ENCODE measurements at places on chromosomes 7 and 10.

- H3K27me3 ChIP-seq, result no peaks in the 10 kb centered on the region
- H3K36me3 ChIP-seq, result no peaks in the 10 kb centered on the region
- H3K4me3 ChIP-seq, result no peak overlapping the region
- H3K27ac ChIP-seq, result no peak overlapping the region
Observed at GRCh38 chr7:45662018-45662417, 87.8 kb downstream of the ADCY1 start.

GRCh38 chr7:123712619-123713018 lies 36.2 kb downstream of the WASL start:
- no peak overlapping the region for H3K27ac ChIP-seq
- no peaks in the 10 kb centered on the region for H3K36me3 ChIP-seq
- DNase-seq, result no peak
- peaks cover 8% of the 10 kb centered on the region for H3K4me1 ChIP-seq
- H3K4me3 ChIP-seq, result no peak overlapping the region

GRCh38 chr10:110398419-110399105 lies 93.8 kb upstream of the SMNDC1 start:
- peak; percentile 99 for DNase-seq
- H3K36me3 ChIP-seq, result no peaks in the 10 kb centered on the region
- H3K27me3 ChIP-seq, result no peaks in the 10 kb centered on the region
- H3K4me3 ChIP-seq, result 0 out of 2 replicates have a peak overlapping the region, but pooled peaks have one; percentile 12

GRCh38 chr7:141320287-141320686 lies 230.9 kb upstream of the AGK start:
- no peaks in the 10 kb centered on the region for H3K4me1 ChIP-seq
- DNase-seq, result no peak

DNA sequence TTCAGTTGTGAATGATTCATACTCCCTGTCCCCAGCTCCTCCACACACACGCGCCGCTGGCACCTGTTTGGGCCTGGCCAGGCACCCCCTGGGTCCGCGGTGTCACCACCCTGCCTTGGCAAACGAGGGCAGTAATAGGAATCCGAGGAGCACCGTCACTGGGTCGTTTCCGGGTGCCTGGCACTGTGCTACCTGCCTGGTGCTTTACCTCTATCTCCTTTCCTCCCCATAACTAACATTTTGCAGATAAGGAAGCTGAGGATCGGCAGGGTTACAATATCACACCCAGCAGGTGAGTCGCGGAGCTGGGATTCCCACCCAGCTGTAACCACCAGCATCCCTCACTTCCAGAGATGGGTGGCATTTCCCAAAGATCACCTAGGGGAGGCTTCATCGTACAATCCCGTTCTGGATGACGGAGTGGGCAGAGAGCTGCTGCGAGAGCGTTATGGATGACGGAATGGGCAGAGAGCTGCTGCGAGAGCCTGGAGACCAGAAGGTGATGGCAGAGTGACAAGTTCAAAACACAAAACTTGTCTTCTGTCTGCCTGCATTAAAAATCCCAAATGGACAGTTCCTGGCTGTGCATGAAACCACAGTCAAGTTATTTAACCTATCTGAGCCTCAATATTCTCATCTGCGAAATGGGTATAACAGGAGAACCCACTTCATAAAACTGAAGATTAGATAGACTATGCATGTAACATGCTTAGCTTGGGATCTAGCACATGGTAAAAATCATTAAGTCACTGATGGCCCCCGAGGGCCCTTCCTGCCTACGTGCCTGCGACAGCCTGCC lies 1.1 kb upstream of the HSPA12A start:
- DNase-seq, result no peak
- peak overlapping the region; percentile 62 for H3K4me3 ChIP-seq
- no peak overlapping the region for H3K27ac ChIP-seq
- H3K4me1 ChIP-seq, result peaks cover 5% of the 10 kb centered on the region
- no peaks in the 10 kb centered on the region for H3K36me3 ChIP-seq

- DNase-seq, result no peak
- H3K36me3 ChIP-seq, result no peaks in the 10 kb centered on the region
- H3K4me1 ChIP-seq, result no peaks in the 10 kb centered on the region
Observed at GRCh38 chr7:8627325-8627724, 193.9 kb downstream of the NXPH1 start.

- H3K27me3 ChIP-seq, result no peaks in the 10 kb centered on the region
- H3K4me1 ChIP-seq, result peaks cover 22% of the 10 kb centered on the region
- no peaks in the 10 kb centered on the region for H3K36me3 ChIP-seq
- no peak overlapping the region for H3K4me3 ChIP-seq
Observed at GRCh38 chr7:74025730-74026129, 2.2 kb upstream of the ELN start.

GRCh38 chr7:1532456-1533254 lies 2.2 kb downstream of the MAFK start:
- peak; percentile 95 for DNase-seq
- H3K27me3 ChIP-seq, result no peaks in the 10 kb centered on the region
- peak overlapping the region; percentile 88 for H3K27ac ChIP-seq
- peak overlapping the region; percentile 71 for H3K4me3 ChIP-seq
- H3K4me1 ChIP-seq, result peaks cover 41% of the 10 kb centered on the region

DNA sequence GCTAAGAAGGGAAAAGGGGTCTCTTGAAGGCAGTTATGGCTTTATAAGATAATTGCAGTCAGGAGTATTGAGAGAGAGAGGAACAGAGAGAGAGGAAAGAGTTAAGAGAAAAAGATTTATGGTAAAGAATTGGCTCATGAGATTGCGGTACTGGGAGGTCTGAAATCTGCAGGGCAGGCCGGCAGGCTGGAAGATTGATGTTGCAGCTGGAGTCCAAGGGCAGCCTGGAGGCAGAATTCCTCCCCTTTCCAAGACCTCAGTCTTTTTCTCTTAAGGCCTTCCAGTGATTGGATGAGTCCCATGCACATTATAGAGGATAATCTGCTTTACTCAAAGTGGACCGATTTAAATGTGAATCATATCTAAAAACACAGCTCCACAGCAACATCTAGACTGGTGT lies 68.4 kb downstream of the HACD1 start:
- H3K27ac ChIP-seq, result no peak overlapping the region
- H3K4me1 ChIP-seq, result no peaks in the 10 kb centered on the region
- DNase-seq, result no peak
- no peaks in the 10 kb centered on the region for H3K27me3 ChIP-seq

DNA sequence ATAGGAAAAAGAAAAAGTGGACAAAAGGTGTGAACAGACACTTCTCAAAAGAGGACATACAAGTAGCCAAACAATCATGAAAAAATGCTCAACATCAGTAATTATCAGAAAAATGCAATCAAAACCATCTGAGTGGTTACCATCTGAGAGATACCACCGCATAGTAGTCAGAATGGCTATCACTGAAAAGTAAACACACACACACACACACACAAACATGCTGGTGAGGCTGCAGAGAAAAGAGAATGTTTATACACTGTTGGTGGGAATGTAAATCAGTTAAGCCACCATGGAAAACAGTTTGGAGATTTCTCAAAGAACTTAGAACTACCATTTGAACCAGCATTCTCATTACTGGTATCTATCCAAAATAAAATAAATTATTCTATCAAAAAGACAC lies 145.7 kb downstream of the CYP26A1 start:
- no peak for DNase-seq
- no peak overlapping the region for H3K27ac ChIP-seq
- no peaks in the 10 kb centered on the region for H3K27me3 ChIP-seq
- H3K36me3 ChIP-seq, result no peaks in the 10 kb centered on the region

DNA sequence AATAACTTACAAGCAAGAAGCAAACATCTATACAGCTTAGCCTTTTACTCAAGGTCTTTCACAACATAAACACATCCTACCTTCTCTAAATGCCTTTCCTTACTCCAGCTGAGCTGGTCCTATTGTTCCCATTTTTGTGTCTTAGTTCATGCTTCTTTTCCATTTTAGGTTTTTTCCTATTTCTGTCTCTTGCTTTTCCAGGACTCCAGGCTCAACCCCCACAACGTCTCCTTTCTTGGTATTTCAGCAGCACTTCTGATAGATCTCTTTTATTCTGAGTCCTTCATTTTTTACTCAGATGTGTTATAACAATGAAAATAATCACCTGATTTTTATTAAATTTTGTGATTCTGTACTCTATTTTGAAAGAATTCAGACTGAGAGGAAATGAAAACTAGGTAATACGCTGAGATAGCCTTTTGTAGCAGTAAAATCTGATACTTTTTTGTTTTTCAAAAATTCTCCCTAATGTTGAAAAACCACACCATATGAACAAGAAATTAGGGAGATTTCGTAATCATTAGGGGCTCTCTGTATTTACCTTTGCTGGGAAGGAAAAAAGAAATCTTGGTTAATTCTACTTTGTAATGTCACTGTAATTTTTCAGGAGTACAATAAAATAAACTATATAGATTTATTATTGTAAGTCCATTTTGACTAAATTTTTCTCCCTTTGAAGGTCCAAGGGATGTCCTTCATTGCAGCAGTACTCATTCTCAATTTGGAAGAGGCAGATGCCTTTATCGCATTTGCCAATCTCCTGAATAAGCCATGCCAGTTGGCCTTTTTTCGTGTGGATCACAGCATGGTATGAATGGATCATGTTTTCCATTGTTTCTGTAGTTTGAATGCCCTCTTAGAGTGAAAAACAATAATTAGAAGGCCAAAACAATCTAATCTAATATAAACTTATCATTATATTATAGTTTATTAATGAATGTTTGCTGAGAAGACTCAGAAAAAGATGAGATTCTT lies 24.0 kb upstream of the HELLS start:
- H3K36me3 ChIP-seq, result peaks cover 4% of the 10 kb centered on the region
- no peaks in the 10 kb centered on the region for H3K27me3 ChIP-seq
- DNase-seq, result no peak
- H3K27ac ChIP-seq, result no peak overlapping the region
- no peak overlapping the region for H3K4me3 ChIP-seq
- no peaks in the 10 kb centered on the region for H3K4me1 ChIP-seq

- DNase-seq, result no peak
- H3K4me1 ChIP-seq, result no peaks in the 10 kb centered on the region
- H3K27ac ChIP-seq, result no peak overlapping the region
- no peaks in the 10 kb centered on the region for H3K36me3 ChIP-seq
Observed at GRCh38 chr7:133724148-133724547, 403.0 kb upstream of the LRGUK start.

GRCh38 chr10:111390813-111391563 lies 314.2 kb downstream of the ADRA2A start:
- no peak for DNase-seq
- no peaks in the 10 kb centered on the region for H3K4me1 ChIP-seq
- H3K36me3 ChIP-seq, result no peaks in the 10 kb centered on the region
- H3K27me3 ChIP-seq, result no peaks in the 10 kb centered on the region
- H3K27ac ChIP-seq, result no peak overlapping the region

DNA sequence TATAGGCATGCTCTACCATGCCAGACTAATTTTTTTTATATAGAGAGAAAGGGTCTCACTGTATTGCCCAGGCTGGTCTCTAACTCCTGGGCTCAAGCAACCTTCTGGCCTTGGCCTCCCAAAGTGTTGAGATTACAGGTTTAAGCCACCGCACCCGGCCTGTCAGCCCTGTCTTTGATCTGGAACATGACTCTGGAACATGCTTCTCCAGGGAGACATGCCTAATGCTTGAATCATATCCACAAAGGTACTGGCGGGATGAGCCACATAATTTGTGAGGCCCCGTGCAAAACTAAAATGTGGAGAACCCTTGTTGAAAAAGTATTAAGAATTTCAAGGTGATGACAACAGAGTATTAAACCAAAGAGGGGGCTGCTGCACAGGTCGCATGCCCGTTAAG lies 282.8 kb downstream of the ARHGAP12 start:
- DNase-seq, result no peak
- H3K4me3 ChIP-seq, result no peak overlapping the region
- peaks cover 4% of the 10 kb centered on the region for H3K4me1 ChIP-seq
- no peaks in the 10 kb centered on the region for H3K27me3 ChIP-seq

DNA sequence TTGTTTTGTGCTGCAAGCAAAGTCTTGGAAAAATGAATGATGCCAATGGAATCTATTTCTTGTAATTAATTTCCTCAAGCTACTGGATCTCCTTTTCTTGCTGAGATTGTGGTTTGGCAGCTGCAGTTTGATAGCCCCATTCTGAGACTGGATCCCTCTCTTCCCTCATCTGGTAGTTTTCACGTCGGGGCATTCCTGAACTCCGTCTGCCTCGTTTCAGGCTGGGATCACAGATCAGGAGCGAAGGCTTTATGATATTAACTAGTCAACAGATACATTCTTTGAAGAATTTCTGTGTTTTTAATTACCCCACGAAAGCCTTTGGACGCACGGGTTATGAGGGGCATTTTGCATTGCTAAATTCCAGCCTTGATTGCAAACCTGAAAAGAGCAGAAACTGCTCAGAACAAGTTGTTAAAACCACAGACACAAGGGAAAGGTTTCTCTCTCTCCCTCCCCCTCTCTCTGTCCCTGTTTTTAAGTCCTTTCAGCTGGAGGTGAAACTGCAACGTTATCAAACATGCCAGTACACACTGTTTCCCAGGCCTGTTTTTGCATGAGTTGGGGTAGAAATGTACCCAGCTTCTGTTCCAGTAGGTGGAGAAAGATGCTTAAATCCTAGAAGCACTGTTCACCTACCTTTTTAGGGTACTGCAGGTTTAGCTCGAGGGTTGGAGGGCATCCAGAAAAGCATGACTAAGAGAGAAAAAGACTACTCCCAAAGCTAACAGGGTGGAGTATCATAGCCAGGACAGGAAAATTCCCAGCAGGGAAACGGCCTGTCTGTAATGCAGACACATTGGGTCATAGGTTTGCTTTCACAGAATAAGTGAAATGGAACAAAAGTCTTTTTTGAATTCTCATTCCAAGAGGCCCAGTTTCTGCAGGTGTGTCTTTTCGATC lies 124.3 kb downstream of the CUX1 start:
- H3K27ac ChIP-seq, result peak overlapping the region; percentile 67
- DNase-seq, result peak; percentile 78
- no peaks in the 10 kb centered on the region for H3K36me3 ChIP-seq
- no peaks in the 10 kb centered on the region for H3K27me3 ChIP-seq
- peak overlapping the region; percentile 14 for H3K4me3 ChIP-seq
- H3K4me1 ChIP-seq, result peaks cover 24% of the 10 kb centered on the region

GRCh38 chr7:132009778-132010177 lies 453.4 kb upstream of the PODXL start:
- DNase-seq, result no peak
- H3K27me3 ChIP-seq, result peaks cover 7% of the 10 kb centered on the region

DNA sequence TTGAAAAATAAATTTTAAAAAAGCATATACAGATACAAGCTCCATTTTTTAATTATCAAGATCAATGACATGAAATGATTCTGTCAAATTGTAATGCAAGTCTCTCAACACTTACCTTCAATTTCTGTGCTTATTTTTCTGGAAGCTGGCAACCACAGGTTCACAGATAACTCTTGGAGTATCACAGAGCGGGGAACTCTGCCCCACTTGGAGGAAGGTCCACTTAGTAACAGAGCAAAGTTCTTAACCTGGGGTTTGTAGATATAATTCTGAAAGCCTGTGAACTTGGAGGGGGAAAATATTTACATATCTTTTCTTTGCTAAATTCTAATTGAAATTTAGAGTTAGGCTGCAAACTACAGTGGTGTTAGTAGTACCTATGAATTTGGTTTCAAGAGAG lies 2.3 kb upstream of the MGAM start:
- H3K27me3 ChIP-seq, result no peaks in the 10 kb centered on the region
- no peak overlapping the region for H3K4me3 ChIP-seq
- H3K27ac ChIP-seq, result no peak overlapping the region
- H3K36me3 ChIP-seq, result no peaks in the 10 kb centered on the region
- DNase-seq, result no peak

Data from Panc1 (cell line).